A549 (cell line): ENCODE measurements at places on chromosomes 11 and 22.

- DNase-seq = no peak
Measured at GRCh38 chr22:24086310-24086709, 75.2 kb downstream of the CABIN1 start.

DNA sequence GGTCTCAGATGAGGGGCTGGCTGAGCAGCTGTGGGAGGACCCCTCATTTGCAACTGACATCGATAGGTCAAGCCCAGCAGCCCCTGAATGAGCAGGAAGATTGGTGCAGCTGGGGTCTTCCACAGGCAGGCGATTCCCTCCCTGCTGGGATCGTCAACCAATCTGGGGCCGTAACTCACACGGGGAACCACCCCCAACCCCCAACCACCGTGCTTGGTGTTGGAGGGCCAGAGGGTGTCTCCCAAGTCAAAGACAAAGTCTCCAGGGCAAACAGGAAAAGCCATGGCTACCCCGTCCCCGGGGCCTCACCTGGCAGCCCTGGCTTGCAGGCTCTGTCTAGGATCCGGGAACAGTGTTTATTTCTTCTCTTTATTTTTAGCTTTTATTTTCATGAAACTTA is 26.9 kb upstream of the SCUBE1 start:
- no peak for DNase-seq

- no peak for DNase-seq
Measured at GRCh38 chr11:112016765-112017376, 8.3 kb upstream of the DLAT start.

DNA sequence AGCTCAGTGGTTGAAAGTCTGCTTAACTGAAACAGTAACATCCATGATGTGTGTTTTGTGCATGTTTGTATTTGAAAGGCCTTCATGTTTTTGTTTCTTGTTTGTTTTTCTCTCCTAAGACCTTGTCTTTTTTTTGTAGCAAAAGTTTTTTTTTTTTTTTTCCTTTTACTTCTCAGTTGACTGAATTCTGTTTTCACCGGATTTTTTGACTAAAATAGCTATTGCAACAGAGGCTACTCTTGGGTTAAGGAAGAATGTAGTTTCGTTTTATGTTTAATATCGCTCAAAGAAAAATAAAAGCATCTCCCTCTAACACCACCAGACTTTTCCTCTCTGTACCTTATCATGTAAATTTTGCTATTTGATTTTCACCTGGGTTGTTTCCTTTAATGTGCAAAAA is 15.1 kb downstream of the APOL6 start:
- no peak for DNase-seq

DNA sequence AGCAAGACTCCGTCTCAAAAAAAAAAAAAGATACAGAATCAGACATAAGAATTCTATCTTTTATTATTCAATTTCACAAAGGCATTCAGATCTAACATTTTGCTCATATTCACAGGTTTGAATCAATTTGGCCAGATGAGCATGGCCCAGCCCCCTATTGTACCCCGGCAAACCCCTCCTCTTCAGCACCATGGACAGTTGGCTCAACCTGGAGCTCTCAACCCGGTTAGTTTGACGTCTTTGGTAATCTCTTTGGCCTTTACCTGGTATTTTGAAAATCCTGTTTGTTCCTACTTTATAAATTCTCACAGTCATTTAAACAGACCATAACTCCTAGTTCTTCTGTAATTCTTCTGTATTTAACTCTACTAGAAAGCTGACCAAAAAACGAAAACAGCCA is 55.3 kb downstream of the EP300 start:
- no peak for DNase-seq

- DNase-seq = peak; percentile 13
Measured at GRCh38 chr22:50396751-50397370, 53.7 kb downstream of the PPP6R2 start.

GRCh38 chr11:12508151-12508751 is 130.9 kb downstream of the PARVA start:
- DNase-seq = no peak

GRCh38 chr22:19671316-19671715 is 43.0 kb upstream of the SEPTIN5 start:
- no peak for DNase-seq

- peak; percentile 70 for DNase-seq
Measured at GRCh38 chr22:40533712-40534378, 102.7 kb downstream of the MRTFA start.

GRCh38 chr22:22235558-22235957 is 9.0 kb upstream of the VPREB1 start:
- peak; percentile 27 for DNase-seq

DNA sequence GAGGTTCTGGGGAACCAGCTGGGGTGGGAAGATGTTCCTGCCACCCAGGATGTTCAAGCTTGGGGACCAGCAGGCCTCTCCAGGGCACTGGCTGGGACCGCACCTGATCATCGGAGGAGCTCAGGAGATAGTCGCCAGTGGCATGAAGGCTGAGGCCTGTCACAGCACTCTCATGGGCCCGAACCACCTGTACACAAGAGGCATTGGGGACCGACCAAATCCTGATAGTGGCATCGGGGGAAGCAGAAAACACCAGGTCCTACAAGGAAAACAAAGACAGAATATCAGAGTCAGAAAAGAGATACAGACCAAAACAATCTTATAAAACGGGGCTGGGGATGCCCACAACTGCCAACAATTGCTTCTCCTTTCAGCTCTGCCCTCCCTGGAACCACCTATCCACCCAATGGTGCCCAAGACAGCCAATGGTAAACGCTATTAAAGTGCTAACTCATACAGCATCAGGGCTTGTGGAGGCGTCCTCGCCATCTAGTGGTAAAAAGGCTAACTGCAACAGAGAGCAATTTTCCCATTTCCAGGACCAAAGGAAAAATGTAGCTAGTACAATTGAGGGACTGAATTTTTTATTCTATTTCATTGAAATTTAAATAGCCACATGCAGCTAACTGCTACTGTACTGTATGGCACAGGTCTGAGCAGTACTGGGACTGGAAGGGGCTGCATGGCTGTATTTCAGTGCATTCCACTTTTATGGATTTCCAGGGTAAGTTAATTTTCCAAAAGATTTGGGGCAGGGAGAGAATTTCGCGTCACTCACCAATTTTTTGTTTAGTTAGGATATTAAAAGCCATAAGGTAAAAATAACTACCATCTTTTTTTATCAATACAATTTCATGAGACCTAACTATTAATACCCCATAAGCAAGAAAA is 7.1 kb downstream of the PRPF19 start:
- DNase-seq = peak; percentile 81

DNA sequence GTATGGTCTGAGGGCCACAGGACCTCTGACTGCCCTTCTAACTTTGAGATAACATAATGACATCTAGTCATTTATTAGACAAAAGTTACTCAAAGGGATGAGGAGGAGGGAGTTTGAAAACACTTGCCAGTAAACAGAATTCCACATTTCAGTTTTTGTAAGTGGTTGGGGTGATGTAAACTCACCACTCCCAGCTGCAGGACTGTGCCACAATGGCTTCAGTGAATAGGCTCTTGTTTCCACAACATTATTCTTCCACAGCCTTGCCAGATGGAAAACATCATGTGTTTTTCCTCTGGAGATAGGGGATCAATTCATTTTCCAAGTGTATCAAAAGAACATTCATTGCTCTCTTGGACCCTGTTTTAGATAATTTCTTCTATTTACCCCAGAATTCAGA is 147.2 kb upstream of the BDNF start:
- DNase-seq = no peak

GRCh38 chr11:134751031-134751585 is 339.1 kb upstream of the B3GAT1 start:
- no peak for DNase-seq

DNA sequence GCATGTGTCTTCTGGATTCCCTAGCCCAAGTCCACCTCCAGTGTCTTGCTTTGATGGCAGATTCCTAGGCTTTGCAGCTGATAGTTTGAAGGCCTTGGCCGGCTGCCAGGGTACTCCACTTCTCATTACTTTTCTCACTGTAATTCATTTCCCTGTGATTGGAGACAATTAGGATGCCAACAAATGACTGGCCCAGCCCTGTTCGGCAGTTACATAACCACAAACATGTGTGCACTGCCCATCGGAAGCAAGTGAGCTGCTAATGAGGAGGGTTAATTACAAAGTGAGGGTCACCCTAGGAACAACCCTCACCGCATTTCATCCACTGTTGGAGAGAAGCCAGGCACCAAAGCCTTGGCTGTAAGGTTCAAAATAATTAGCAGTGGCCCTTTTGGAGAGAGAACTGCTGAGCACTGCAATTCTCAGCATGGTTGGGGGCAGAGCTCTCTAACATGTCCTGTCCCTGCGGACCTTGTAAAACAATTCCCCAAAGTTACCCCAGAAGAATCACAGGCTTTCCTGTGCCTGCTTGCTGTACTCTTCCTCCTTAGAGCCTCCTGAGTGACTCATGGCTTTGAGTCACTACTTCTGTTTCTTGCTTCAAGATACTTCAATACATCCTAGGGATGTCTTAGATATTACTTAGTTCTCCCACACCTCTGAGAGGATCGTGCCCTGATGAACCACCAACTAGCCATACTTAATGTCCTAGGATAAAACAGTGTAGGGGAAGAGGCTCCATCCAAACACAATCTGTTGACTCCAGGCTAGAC is 109.7 kb upstream of the GALNT18 start:
- DNase-seq = peak; percentile 10

DNA sequence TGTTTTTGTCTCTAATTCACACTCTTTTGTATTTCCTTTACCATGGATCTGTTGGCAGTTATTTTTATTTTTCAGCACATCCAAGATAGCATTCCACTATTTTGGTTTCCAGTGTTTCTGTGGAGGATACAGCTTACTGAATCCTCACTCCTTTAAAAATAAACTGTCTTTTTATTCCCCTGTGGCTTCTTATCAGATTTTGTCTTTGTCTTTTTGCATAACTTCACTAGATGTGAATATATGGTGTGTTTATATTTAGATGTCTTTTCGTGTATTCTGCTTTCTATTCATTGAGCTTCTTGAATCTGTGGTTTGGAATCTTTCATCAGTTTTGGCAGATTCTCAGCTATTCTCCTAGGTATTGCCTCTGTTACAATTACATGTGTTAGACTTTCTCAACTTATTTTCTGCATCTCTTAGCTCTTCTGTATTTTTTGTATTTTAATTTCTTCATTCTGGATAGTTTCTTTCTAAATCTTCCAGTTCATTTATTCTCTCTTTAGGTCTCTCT is 7.4 kb upstream of the ATXN10 start:
- DNase-seq = no peak

- DNase-seq = peak; percentile 13
Measured at GRCh38 chr22:16932577-16932976, 75.4 kb downstream of the GAB4 start.

- no peak for DNase-seq
Measured at GRCh38 chr11:38252620-38253019, 1654.6 kb upstream of the RAG2 start.

DNA sequence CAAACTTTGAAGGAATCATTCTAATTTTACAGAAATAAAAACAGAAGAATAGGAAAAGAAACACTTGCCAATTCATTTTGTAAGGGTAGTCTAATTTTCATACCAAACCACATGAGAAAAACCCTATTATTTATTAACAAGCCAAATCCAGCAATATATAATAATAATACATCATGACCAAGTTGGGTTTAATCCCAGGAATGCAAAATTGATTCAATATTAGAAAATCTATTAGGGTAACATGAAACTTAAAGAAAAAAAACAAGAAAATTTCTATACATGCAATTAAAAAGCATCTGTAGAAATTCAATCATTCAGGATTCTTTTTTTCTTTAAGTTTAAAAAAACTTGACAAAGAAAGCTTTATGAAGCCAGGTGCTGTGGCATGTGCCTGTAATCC is 16.8 kb downstream of the MAPK1 start:
- no peak for DNase-seq

GRCh38 chr11:112033902-112034301 is 8.7 kb downstream of the DLAT start:
- DNase-seq = no peak

GRCh38 chr11:123186286-123186685 is 8.8 kb downstream of the CLMP start:
- DNase-seq = no peak

- no peak for DNase-seq
Measured at GRCh38 chr22:35957589-35957988, 71.0 kb downstream of the RBFOX2 start.

DNA sequence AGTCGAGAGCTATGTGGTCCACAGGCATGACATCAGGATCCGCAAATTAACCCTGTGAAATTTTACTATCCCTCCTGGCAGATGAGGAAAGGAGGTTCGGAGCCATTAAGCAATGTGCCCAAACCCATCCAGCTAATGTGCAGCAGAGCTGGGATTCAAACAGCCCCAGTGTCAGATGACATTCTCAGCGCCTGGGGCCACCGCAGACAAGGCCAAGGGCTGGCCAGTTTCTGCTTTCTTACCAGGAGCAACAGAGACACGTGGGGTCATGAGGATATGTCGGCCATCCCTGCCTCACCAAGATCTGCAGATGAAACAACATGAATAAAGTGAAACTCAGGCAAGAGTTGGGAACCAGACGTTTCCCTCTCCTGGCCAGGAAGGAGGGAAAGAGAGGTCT is 110.2 kb downstream of the TENM4 start:
- DNase-seq = no peak

DNA sequence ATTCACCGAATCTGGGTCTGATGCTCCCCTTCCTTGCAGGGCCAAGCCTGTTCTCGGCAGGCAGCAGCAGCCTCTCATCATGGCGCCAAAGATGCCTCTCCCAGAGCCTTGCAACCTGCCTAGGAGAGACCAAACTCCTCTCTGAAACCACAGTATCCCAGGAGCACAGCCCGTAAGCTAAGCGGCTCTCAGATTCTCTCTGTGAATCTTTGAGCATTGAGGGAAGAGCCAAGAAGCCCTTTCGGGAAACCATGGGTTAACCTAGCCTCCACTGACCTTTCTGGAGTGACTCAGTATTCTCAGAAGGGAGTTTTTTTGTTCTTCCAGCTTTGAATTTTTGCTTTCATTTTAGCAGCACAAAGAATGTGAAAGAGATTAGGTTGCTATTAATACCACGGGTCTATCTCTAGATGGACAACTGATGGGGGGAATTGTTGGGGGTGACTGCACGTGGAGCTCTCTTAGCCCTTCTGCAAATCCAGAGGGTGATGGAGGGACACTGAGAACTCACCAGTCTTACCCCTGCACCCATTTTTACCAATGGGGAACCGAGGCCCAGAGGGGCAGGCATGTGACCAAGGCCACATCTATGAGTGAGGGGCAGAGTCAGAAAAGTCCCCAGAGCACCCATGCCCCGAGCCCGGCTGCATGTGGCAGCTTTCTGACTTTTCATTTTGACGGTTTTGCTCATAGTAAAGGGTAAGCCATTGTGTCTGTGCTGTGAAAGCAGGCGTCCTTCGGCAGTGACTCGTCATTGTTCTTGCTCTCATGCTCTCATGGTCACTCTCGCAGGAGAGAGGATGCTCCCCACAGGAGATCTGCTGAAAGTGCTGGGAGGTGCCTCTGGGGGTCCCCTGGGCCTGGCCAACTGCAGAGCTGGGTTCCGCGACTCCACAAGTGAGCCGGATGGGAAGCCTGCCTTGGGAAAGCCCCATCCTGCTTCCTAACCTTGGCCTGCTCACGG is 36.0 kb downstream of the IRAG1 start:
- no peak for DNase-seq

- no peak for DNase-seq
Measured at GRCh38 chr22:35197071-35197470, 60.2 kb upstream of the HMGXB4 start.
